ENCODE measurements at places on chromosomes 5 and 9.

DNA sequence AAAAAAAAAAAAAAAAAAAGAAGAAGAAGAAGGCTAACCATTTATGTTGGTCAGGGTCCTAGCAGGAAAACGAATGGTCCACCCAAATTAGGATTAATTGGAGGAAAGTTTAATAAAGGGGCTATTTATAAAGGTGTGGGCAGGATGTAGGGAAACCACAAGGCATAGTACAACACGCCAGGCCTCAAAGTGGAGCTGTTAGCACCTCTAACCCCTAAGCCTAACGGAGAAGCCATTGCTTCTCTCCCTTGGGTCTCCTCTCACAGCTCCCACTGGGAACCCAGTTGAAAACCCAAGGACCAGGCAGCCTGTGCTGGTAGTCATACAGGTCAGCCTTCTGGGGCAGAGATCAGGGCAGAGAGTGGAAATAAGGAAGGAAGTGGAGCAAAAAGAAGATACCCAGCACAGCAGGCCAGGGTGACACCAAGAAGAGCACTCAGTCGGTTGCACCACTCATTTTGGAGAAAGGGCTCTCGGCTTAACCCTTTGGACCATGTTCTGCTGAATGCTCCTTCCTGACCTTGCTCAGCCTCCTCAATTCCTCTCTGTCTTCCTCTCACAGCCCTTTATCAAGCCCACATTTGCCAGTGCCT lies 8.8 kb upstream of the GLIPR2 start:
- DNase-seq = no peak

DNA sequence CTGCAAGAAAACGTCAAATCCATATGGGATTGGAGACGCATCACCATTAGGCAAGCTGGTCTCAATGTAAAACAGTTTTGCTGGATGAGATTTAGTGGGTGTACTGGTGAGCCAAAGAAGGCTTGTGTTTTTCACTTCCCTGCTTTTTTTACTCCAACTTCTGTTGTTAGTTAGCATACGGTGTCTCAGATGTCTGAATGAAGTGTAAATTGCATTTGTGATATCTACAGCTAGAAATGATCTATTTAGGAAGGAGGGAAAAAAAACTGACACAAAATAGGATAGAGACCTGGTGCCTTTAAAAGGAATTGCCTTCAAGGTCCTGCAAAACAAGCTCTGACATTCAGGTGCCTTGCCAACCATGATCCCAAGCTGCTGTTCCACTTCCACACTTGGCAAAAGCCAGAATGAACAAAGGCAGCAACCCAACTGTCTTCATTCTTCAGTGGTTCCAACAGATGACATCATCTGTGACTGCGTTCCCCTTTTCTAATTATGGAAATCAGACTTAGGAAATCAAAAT lies 104.2 kb upstream of the RAI14 start:
- no peak for DNase-seq

DNA sequence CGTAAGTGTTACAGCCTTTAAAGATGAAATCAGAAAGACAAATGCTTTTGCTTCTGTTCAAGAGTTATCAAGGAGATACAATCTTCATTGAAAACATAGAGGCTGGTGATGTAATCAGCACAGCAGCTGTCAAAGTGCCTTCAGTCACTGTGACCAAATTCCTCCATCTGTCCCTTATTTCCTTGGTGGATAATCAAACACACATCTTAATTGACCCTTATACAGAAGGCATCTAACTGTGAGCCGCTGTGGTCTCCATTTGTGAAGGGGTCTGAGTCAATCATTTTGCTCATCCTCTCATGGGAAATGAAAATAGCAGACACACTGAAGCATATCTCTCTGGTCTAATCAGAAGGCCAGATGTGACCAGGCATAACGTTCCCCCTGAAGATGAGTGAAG lies 130.1 kb upstream of the TLR4 start:
- no peak for DNase-seq

DNA sequence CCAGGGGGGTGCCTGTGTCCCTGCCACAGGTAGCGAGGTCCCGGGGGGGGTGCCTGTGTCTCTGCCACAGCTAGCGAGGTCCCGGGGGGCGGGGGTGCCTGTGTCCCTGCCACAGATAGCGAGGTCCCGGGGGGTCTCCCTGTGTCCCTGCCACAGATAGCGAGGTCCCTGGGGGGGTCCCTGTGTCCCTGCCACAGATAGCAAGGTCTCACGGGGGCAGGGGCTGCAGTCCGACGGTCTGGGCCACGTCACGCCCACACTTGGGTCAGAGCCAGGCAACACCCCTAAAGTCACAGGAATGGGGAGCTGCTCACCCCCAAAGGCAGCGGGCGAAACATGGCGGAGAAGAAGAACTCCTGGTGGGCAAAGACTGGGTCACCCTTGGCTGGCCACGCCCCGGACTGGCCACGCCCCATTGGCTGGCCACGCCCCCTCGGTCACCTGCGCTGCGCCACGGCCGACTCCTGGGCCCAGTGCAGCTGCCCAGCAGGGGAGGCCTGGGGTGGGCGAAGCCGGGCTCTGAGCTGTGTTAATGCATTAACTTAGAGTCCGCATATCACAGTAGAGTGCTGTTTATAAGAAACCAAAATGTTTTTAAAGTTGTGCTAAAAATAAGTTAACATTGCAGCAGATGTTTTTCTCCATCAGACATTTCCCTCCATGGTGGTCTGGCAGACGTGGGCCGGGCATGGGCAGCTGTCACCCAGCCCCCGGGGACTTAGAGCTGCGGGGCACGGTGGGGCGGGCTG lies 7.0 kb downstream of the NOXA1 start:
- no peak for DNase-seq

GRCh38 chr5:34708777-34709176 lies 52.6 kb downstream of the RAI14 start:
- DNase-seq = no peak

- DNase-seq = no peak
Measured at GRCh38 chr5:88695232-88695631, 187.8 kb downstream of the MEF2C start.

- no peak for DNase-seq
Measured at GRCh38 chr9:89470224-89470839, 27.6 kb downstream of the SEMA4D start.

DNA sequence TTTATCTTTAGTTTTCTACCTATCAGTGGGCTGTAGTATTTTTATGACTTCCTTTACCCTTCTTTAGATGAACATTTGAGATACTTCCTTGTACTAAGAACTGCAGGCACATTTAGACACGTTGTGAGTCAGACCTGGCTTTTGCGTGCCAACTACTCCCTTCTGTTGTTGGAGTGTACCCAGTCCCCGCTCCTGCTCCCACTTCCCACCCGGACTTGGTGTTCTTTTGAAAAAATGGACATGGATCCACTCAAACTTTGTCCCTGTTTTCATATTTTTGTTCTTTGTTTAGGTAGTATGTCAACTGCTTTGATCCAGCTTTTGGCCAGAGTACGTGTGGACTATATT lies 60.7 kb downstream of the PARP8 start:
- DNase-seq = peak; percentile 60

- DNase-seq = no peak
Measured at GRCh38 chr9:10571699-10572098, 41.1 kb downstream of the PTPRD start.

DNA sequence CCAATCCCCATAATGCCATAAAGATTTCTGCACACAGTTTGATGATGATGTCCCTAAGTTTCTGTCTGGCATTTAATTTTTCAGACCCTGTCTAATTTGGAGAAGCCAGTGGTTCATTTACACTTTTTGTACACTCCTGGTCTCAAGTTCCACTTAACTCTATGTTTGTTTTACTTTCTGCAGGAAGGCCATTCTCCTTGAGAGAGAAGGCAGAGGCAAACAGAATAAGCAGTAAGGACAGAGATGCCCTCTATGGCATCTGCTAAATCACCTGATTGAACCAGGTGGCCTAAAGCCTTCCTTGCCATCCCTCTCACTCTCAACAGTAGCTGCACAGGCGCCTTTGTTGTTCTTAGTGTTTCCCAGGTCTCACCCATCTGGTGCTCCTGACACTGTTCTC lies 86.1 kb upstream of the LRRTM2 start:
- DNase-seq = no peak

GRCh38 chr9:70013598-70014196 lies 30.0 kb upstream of the MAMDC2 start:
- DNase-seq = no peak

DNA sequence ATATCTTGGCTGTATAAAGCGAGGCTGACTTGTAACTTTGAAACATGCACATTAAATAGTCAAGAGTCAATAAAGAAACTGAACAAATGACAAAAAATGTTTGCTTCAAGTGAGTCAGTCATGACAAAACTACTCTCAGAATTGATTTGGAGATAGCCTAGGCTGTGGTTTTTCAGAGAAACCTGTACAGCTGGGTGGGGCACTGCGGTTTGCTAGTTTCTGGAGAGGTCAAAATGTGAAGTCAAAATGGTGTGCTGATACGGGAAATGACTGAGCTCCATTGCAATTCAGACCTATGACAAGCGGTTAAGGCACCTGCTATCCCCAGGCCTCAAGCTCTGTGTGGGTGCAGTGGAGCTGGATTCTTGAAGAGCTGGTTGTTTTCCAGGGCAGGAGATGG lies 10.3 kb upstream of the CD180 start:
- peak; percentile 86 for DNase-seq

DNA sequence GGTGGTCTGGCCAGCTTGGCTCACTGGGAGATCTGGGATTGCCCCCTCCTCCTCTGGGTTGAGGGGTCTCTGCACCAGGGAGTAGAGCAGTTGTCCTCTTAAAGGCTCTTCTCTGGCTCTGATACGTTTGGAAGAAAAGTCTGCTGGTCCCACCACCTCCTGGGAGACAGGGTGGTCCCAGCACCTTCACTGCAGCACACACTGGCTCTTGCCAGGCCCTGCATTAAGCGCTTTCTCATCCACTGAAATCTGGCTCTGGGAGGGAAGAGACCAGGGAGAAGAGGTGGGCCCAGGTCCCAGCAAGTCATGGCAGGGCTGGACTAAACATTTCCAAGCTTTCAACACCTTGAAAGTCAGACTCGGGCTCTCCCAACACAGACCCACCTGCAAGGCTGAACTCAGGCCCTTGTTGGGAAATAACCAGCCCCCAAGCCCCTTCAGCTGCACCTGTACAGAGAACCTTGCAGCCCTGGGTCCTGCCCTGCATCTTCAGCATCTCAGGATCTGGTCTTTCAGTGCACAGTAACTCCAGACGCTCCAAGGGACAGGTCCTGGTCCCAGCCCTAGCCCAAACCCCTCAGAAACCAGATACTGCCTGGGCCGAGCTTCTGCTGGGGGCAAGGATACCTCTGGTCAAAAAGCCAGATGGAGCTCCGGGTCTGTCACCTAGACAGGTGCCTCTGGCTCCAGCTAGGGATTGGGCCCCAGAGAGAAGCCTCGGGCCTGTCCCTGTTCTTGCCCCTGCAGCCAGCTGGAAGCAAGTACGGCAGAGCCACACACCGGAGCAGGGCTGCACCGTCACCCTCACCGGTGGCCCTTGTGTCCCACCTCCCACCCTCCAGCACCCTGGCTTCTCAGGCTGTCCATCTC lies 134.5 kb downstream of the DAB2IP start:
- DNase-seq = no peak

DNA sequence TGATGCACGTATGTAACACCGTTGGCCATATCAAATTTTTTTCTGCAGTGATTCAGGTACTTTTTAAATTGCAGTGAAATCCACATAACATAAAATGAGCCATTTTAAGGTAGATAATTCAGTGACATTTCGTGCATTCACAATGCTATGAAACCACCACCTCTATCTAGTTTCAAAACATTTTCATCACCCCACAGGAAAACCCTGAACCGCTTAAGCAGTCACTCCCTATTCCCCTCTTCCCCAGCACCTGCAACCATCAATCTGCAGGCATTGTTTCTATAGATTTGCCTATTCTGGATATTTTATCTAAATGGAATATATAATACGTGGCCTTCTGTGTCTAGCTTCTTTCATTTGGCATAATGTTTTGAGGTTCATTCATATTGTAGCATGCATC lies 79.2 kb downstream of the BOD1 start:
- no peak for DNase-seq

DNA sequence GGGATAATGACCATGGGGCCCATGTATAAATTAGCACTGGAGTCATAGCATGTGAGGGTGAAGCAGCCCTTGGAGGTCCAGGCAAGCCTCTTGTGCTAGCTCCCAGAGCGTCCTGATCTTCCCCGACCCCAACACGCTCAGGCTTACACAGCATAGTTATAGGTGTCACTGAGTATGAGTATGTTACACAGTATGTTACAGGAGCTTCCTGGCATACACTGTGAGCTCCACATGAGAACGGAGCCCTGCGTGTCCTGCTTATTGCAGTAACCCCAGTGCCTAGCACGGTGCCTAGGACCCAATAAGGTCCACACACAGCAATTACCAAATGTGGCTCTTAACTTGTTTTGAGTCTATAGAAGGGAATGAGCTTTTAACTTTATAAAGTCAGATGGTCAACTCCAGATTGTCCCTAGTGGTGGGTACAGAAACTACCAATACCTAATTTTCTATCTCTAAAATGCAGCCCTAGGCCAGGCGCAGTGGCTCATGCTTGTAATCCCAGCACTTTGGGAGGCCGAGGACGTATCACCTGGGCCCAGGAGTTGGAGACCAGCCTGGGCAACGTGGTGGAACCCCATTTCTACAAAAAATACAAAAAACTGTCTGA lies 64.1 kb downstream of the PLAC8L1 start:
- no peak for DNase-seq

DNA sequence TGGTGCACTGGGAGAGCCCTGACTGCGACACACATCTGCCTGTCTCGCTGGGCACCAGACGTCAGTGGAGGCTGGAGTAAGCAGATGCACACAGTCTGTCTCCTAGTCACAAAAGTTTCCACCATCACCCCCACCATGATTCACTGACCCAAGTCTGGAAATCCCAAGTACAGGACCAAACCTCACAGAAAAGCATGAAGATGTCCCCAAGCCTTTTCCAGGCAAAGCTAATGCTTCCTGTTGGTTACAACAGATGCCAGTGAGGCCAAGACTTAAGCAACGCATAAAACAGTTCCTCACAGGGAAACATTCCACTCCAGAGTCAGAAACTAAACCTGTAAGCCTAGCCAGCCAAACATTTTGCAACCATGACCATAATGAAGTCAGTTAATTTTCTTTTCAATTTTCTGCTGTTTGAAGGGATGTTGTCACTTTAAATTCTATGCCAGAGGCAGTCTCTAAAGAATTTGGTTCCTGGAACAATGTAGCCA lies 259.3 kb upstream of the SLC30A5 start:
- DNase-seq = no peak

DNA sequence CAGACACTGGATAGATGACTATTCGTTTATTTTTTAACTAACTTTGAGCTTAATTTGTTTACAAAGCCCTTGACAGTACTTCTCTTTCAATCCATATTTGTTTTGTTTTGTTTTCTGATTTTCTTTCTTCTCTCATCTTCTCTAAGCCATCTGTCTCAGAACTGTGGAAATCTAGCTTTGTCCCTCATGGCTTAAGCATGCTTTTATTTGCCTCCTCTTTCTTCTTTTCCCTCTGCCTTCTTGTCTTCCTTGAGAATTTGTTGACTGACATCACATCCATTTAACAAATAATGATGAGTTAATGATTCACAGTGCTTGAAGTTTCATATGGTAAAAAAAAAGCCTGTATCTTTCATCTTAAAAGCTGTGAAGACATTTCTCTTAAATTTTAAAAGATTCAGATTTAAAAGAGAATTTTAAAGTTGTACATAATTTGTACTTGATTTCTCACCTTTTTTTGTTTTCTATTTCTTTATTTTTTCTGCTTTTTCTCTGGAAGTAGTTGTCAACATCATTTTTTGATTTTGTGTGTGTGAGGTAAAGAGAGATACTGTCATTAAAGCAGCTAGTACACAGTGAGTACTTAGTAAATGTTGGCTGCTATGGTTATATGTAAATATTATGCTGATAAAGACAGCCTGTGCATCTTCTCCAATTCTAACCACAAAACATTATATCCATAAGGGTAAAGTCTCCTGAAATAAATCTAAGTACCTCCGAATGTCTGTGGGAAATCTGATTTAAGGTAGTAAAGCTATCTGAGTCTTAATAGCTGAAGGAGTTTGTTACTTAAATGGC lies 13.9 kb upstream of the SGCD start:
- no peak for DNase-seq

All from Calu3 (cell line).